NCI-H524 (cell line): ENCODE measurements at places on chromosomes 3 and 15.

GRCh38 chr3:161343986-161344385 is 27.3 kb downstream of the SPTSSB start:
- no peak for DNase-seq

GRCh38 chr15:77026501-77027110 is 31.7 kb downstream of the PSTPIP1 start:
- DNase-seq: no peak

DNA sequence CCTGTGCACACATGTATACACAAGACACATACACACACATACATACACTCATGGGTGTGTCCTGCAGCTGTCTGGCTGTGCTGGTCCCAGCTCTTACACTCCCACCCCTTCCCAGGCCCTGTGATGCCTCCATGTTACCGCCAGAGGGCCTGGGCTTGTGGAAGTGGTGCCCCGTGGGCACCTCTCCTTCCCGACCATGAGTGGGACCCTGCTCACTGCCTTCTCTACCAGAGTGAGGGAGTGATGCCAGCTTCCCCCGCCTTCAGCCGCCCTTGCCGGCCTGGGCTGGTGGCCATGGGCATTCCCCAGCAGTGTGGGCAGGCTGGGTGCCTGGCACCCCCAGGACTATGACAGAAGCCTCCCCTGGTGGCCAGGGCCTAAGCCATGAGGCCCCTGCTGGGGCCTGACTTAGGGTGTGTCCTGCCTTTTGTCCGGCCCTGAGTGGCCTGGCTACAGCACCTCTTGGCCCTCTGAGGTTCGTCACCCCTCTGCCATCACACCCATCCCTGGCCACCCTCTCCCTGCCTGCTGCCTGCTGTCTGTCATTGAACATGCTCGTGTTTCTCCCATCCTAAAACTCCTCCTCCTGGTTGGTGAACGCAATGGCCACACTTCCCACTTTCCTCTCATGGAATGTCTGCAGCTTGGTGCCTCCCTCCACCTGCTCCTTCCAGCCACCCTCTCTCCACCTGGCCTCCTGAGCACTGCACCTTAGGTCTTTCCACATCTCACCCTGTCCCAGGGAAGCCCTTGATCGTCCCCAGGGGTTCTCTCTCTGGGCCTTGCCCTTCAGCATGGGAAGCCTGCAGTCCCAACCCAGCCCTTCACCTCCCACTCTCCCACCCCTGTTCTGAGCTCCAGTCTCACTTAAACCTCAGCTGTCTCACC is 14.6 kb downstream of the HDAC11 start:
- DNase-seq: no peak

GRCh38 chr15:40481341-40482074 is 10.7 kb downstream of the CHST14 start:
- DNase-seq: peak; percentile 43

GRCh38 chr15:72493220-72493619 is 19.1 kb downstream of the ARIH1 start:
- DNase-seq: no peak

DNA sequence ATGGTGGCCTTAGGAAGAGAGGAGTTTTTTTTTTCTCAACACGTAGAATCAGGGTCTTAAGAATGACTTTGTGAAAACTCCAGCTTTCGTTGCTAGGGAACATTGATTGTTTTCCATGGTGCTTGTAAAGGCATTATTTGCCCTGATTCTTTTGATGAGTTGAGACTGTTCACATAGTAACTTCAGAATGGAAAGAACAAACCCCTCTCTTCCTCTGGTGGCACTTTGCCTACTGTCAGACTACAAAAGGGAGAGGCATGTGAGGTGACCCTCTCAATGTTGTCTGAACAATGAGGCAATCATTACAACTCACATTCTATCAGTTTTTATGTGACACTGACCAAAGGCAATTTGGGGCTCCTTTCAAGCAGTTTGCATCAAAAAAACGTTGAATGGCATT is 477.8 kb downstream of the FGF12 start:
- DNase-seq: no peak

GRCh38 chr3:195080125-195080524 is 190.8 kb downstream of the XXYLT1 start:
- no peak for DNase-seq

DNA sequence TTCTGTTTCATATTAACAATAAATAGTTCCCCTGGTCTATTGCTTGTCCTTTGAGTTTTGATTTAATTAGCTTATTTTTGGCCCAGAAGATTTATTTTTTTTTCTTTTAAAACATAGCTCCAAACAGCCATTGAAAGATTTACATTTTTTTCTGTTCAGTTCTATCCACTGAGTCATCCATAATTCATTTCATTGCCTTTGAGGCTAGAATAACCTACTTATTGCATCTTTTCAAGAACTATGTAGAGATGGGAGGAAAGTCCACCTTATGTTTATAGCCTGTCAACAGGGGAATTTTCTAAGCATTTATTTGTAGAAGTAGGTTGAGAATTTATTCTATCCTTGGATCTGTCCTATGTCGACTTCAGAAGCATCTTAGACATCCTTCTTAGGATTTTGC is 53.4 kb upstream of the CHD2 start:
- no peak for DNase-seq

GRCh38 chr3:193673845-193674244 is 80.8 kb downstream of the OPA1 start:
- DNase-seq: peak; percentile 81

DNA sequence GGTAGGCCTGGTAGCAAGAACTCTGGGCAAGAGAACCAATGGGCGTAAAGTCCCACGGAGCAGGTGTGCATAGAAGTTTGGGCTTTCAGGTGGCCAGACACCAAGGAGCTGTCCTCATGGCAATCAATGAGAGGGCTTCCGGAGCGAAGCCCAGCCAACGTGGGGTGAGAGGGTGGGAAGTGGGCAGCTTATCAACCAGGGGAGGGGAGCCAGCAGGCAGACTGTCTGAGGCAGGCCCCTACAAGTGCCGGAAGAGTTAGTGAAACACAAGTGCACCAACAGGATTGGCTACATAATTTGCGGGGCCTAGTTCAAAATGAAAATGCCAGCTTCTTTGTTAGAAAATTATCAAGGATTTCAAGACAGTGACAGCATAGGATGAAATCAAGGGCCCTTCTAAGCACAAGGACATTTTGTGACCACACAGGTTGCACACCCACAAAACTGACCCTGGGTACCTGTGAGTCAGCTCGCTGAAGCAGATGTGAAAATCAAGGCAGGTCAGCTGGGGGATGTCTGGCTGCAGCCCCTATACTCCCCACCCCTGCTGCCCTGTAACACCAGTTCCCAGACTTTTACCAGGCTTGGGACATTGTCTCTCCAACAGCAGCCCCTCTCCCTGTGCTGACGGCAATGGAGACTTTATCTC is 102.1 kb upstream of the ETV5 start:
- DNase-seq: no peak

DNA sequence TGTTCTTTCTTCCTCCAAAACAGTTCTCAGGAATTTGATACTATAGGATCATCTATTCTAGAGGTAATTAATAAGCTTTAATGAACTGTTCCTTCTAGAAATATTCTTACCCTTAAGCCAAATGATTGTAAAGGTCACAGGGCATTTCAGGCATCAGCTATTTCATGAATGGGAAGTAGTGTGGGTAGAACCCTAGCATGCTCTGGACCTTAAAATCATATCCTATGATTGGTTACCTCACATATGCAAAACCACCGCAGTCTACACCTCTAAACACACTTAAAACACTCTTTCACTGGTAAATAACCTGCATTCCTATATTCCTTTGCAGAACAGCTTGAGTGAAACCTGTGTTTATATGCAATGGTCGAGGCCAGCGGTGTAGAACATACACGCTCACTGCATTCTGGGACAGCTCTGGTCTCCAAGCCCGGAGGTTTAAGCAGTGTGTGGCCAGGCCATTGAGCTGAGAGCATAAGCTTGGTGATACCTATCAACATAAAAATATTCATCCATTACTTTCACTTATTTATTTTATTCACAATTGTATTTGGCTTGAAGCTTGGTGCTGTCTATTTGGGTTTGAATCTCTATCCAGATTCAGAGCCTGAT is 87.7 kb upstream of the RASGRP1 start:
- no peak for DNase-seq

- no peak for DNase-seq
Observed at GRCh38 chr15:49906966-49907365, 212.1 kb downstream of the ATP8B4 start.

GRCh38 chr3:128360705-128361271 is 105.9 kb downstream of the DNAJB8 start:
- DNase-seq: no peak

GRCh38 chr3:128895843-128896697 is 16.6 kb downstream of the ACAD9 start:
- no peak for DNase-seq

- DNase-seq: peak; percentile 51
Observed at GRCh38 chr3:77319711-77320110, 279.8 kb downstream of the ROBO2 start.

DNA sequence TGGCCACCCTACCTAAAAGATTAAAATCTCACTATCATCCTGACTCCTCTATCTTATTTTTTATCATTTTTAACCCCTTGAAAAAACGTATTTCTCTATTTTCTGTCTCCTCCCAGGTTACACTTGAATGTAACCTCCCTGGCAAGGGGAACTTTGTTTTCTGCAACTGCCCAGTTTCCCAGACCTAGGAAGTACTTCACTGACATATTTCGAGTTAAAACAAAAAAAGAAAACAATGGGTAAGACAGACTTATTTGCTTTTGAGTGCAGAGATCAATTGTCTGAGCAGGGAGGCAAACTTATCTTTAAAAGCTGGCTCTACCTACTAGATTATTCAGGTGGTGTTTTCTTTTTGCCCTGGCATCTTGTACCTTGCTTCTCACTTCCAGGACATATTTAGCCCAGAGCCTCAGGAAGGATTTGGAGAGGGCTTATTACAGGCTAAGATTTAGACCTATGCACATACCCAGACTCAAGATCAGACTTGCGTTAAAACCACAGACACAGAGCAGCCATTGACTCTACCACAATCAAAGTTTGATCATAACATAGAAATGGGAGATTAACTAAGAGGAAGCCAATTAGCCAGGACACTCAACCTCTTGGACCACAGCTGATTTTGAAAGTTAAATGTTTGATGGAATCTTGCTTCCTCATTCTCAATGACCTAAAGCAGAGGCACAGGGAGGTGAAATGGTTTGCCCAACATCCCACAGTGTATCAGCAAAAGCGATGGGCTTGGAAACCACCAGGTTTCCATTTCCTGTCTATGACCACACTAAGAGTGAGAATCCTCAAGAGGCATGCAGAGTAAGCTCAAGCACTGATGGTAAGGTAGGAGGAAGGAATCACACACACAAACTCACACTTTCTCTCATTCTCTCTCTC is 169.5 kb upstream of the THBS1 start:
- DNase-seq: no peak
